Fibroblast of villous mesenchyme (primary cell): ENCODE measurements at places on chromosomes 6 and 20.

GRCh38 chr6:67212584-67212983, 1422.5 kb upstream of the ADGRB3 start:
- no peak for DNase-seq

GRCh38 chr20:56750430-56750829, 121.3 kb downstream of the TFAP2C start:
- no peak for DNase-seq

DNA sequence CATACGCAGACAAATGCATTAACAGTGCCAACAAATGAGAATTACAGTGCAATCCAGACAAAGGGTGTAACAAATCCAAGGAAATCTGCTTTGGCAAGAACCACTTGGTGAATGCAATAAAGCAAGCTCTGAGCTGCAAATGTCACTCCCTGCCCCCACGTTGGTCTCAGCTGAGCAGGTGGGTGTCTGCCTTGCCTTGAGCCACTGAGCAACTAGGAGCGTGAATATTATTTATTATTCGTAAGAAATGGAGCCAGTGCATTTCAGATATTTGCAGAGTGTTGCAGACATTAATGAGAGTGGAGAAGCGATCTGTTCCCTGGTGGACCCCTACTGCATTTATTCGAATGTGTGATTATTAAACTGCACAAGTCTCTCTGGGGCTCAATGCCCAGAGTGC, 36.6 kb upstream of the F13A1 start:
- no peak for DNase-seq

- no peak for DNase-seq
Measured at GRCh38 chr20:10483691-10484090, 48.6 kb downstream of the SLX4IP start.

DNA sequence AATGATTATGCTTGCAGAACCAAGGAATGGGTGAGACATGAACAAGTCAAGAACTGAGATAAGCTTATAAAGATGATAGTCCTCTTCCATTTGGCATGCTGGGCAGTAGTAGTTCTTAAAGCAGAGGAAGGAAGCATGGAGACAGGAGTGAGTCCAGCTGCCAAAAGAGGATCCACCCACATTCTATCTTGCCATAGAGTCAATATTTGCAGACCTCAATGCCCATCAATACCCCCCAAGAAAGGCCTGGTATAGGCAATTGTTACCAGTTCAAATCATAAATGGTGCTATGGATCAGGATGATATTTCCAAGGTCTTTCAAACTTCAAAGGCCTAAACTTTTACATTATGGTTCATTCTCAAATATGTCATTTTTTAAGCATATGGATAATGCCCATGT, 4.8 kb downstream of the ARHGAP18 start:
- no peak for DNase-seq

- DNase-seq, result peak; percentile 26
Measured at GRCh38 chr20:11128220-11128718, 454.5 kb upstream of the JAG1 start.

- DNase-seq, result no peak
Measured at GRCh38 chr20:46883892-46884291, 10.8 kb upstream of the EYA2 start.

- peak; percentile 55 for DNase-seq
Measured at GRCh38 chr20:35398660-35399144, 13.1 kb downstream of the UQCC1 start.

GRCh38 chr20:50717974-50718761, 13.2 kb upstream of the PARD6B start:
- no peak for DNase-seq

DNA sequence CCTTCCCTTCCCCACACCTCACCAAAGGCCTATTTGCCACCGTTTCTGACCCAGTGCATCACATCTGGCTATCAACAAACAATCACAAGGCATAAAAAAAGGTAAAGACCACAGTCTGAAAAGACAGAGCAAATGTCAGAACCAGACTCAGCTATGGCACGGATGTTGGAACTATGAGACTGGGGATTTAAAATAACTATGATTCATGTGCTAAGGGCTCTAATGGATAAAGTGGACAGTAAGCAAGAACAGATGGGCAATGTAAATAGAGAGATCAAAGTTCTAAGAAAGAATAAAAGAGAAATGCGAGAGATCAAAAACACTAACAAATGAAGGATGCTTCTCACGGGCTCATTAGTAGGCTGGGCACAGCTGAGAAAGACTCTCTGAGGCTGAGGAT, 99.5 kb downstream of the LAMP5 start:
- no peak for DNase-seq

- DNase-seq, result no peak
Measured at GRCh38 chr6:150491811-150492172, 107.9 kb upstream of the PLEKHG1 start.

GRCh38 chr6:163355426-163355991, 59.0 kb upstream of the QKI start:
- DNase-seq, result peak; percentile 51

DNA sequence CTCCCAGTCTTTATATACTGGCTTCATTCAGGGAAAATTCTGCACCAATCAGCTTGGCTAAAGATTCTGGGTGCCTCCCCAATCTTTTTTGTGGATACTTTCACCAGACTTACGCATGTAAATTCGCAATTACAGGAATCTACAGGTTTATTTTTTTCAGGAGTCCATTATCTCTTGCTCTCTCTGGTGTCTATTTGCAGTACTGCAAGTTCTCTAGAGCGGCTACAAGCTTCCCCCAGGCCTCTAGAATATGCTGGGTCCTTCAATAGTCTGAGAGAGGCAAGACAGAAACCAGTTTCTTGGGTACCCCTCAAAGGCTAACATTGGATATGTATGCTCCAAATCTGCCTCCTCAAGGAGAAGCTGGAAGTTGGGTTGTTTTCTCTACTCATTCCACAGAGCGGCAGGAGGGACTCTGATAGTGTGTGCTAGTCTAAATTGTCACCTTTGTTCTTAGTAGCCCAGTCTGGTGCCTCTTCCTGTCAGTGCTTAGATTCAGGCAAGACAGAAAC, 58.5 kb downstream of the SUN5 start:
- peak; percentile 34 for DNase-seq

- peak; percentile 33 for DNase-seq
Measured at GRCh38 chr6:44976677-44977641, 351.2 kb upstream of the RUNX2 start.
